A549 treated with Hydrocortisone at 1 μM for 4 hours (cell line): ENCODE measurements at places on chromosomes 16 and 17. TPM values are rescaled to one million over a fixed set of nuclear protein-coding genes. Genes with fewer than 3 reads are reported as not detected.

MT1E gene
- 0.13 to 0.17 TPM in 2 of 5 replicates, not detected in the others for total RNA-seq

RNPS1 gene
- total RNA-seq = 251 to 287 TPM (median 263 TPM) in 5 replicates

KRTAP9-2 gene
- total RNA-seq = not detected in 5 replicates

KRT222 gene
- total RNA-seq = 0.31 to 0.58 TPM (median 0.43 TPM) in 4 of 5 replicates, not detected in the other

MRPS23 gene
- total RNA-seq = 172 to 244 TPM (median 180 TPM) in 5 replicates

SPATA32 gene
- 0.07 to 0.18 TPM (median 0.14 TPM) in 4 of 5 replicates, not detected in the other for total RNA-seq

ABCC6 gene
- total RNA-seq = 0.92 to 1.4 TPM (median 1.2 TPM) in 5 replicates

JPH3 gene
- 1.9 to 2.5 TPM (median 1.9 TPM) in 5 replicates for total RNA-seq

EVPLL gene
- total RNA-seq = not detected in 5 replicates

CD300LB gene
- 0.03 to 0.07 TPM (median 0.06 TPM) in 4 of 5 replicates, not detected in the other for total RNA-seq

TK1 gene
- 228 to 274 TPM (median 238 TPM) in 5 replicates for total RNA-seq

KRT17 gene
- total RNA-seq = 0.54 to 1.9 TPM (median 0.78 TPM) in 5 replicates

KRT32 gene
- total RNA-seq = 0.05 to 0.07 TPM (median 0.06 TPM) in 3 of 5 replicates, not detected in the others

SLFN5 gene
- total RNA-seq = 2.5 to 3.3 TPM (median 3.2 TPM) in 5 replicates

TBC1D28 gene
- not detected in 5 replicates for total RNA-seq

CNTD1 gene
- total RNA-seq = 0.09 to 0.17 TPM (median 0.13 TPM) in 3 of 5 replicates, not detected in the others

HSPB9 gene
- not detected in 5 replicates for total RNA-seq

TSPAN10 gene
- total RNA-seq = 4.4 to 5.6 TPM (median 4.8 TPM) in 5 replicates

PPP1R27 gene
- total RNA-seq = 0.15 to 0.39 TPM (median 0.22 TPM) in 4 of 5 replicates, not detected in the other

ST6GALNAC2 gene
- total RNA-seq = 0.23 to 0.58 TPM (median 0.53 TPM) in 5 replicates

DOC2A gene
- total RNA-seq = 1.5 to 2.5 TPM (median 2.0 TPM) in 5 replicates

PABPN1L gene
- not detected in 5 replicates for total RNA-seq

METTL23 gene
- total RNA-seq = 56.4 to 65.2 TPM (median 60.3 TPM) in 5 replicates

IL34 gene
- total RNA-seq = 0.26 to 0.72 TPM (median 0.38 TPM) in 5 replicates

CLDN7 gene
- 2.2 to 3.7 TPM (median 2.6 TPM) in 5 replicates for total RNA-seq

MARF1 gene
- 8.5 to 10.4 TPM (median 9.9 TPM) in 5 replicates for total RNA-seq

HIC1 gene
- total RNA-seq = 1.2 to 2.0 TPM (median 1.5 TPM) in 5 replicates

HBA2 gene
- 0.20 to 0.33 TPM in 2 of 5 replicates, not detected in the others for total RNA-seq

GFAP gene
- 0.55 to 1.2 TPM (median 0.68 TPM) in 5 replicates for total RNA-seq

HASPIN gene
- 12.4 to 16.1 TPM (median 12.6 TPM) in 5 replicates for total RNA-seq

FZD2 gene
- 26.3 to 36.5 TPM (median 32.4 TPM) in 5 replicates for total RNA-seq

KCNJ12 gene
- 1.5 to 2.0 TPM (median 1.6 TPM) in 5 replicates for total RNA-seq

COQ7 gene
- 21.5 to 25.5 TPM (median 24.3 TPM) in 5 replicates for total RNA-seq

NLRP1 gene
- 2.6 to 3.2 TPM (median 3.0 TPM) in 5 replicates for total RNA-seq

CHST4 gene
- 0.05 to 0.09 TPM (median 0.08 TPM) in 3 of 5 replicates, not detected in the others for total RNA-seq

ALOXE3 gene
- 6.3 to 10.0 TPM (median 6.4 TPM) in 5 replicates for total RNA-seq

FOXO3B gene
- 2.9 to 4.3 TPM (median 3.8 TPM) in 5 replicates for total RNA-seq
